NCI-H2081 treated with DMSO at 0.1 percent for 48 hours (cell line): ENCODE measurements at places on chromosomes 6 and 20.

GRCh38 chr6:8229915-8230756, 127.8 kb upstream of the EEF1E1 start:
- DNase-seq: no peak

GRCh38 chr6:25441663-25442270, 162.6 kb downstream of the CARMIL1 start:
- no peak for DNase-seq

DNA sequence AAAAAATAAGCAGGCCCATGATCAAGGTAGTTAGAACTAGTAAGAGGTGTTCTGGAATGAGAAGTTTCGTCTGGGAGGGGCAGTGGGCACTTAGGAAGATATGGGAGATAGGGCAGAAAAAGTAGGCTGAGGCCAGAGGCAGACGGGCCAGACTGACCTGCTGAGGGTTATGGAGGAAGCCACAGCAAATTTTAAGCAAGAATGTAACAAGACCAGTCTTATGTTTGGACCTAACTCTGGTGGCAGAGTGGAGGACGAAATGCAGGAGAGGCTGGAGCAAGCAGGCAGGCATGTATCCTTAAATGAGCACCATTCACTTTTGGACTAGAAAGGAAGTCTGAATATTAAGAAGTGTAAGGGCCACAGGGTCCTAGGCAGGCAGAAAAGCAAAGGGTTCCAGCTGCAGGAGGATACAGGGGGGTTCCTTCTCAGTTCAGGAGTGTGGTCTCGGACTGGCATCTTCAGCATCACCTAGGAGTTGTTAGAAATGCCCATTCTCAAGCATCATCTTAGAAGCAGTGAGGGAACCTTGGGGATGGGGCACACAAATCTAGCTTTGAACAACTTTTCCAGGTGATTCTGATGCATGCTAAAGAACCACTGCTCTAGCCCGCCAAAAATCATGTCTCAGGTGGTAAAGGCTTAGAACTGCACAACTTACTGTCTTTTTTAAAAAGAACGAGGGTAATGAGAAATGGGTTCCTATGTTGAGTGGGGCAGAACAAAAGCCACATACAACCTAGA, 1.7 kb upstream of the DSTN start:
- DNase-seq: no peak

- no peak for DNase-seq
Measured at GRCh38 chr6:122200440-122200839, 199.0 kb upstream of the HSF2 start.

GRCh38 chr20:46034039-46034438, 5.0 kb downstream of the SLC12A5 start:
- no peak for DNase-seq

DNA sequence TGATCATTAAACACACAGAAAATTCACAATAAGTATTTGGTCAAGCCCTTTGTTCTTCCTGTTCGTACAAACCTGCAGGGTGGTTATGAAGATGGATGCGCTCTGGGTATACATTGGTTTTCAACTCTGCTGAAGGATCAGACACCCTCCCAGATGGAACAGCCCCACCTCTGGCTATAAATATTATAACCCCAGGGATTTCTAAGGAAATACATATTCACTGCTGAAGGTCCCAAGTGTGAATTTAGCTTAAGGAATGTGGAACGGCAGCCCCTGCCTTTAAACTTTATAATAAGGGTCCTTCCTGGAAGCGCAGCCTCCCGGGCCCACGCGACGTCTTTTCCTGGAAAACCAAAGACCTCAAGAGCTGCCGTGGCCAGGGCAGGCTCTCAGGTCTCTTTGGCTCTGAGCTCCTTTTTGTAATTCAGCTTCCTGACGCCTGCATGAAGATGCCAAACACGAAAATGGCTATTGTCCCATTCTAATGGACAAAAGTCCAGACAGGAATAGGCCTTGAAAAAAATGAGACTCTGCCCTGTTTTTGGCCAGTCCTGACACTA, 172.4 kb upstream of the SSTR4 start:
- DNase-seq: no peak

- no peak for DNase-seq
Measured at GRCh38 chr20:59778615-59779200, 154.7 kb downstream of the SYCP2 start.

DNA sequence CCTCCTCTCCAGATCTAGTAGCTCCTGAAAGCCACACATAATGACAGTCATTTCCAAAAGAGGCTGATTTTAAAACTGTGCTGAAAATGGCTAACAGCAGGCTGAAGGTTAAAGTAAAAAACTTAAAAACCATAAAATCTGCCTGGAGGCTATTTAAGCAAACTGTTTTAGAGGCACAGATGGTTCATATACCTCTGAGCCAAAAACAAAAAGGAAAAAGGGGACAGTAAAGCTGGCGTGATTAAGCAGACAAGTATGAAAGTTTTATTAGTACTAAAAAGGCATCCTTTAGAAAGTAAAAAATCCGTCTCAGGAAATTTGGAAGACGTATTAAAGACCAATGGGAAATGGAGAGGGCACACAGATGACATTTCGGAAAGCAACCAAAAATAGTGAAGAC, 55.8 kb downstream of the SOBP start:
- DNase-seq: no peak

GRCh38 chr20:2978519-2978918, 64.9 kb upstream of the GNRH2 start:
- no peak for DNase-seq

DNA sequence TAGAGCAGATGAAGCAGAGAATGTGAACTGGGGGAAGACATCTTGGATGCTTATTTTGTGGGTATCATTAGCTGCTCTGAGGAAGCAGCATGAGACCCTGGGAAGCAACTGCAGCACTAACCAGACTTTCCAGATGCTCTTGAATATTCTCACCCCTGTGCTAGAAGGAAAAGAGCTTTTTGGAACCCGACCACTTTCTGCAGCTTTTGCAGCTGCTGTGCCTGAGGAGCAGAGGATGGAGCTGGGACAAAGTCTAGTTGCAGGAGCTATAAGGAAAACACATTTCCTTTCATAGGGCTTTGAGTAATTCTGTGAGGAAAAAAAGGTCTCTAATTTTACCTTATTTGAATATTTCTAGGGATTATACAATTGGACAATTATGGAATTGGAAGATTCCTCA, 369.7 kb downstream of the CD109 start:
- DNase-seq: no peak

- no peak for DNase-seq
Measured at GRCh38 chr6:104754788-104755409, 104.8 kb downstream of the HACE1 start.

GRCh38 chr6:3022765-3023662, 23.3 kb downstream of the NQO2 start:
- no peak for DNase-seq

GRCh38 chr6:168384045-168385036, 56.6 kb upstream of the SMOC2 start:
- no peak for DNase-seq

DNA sequence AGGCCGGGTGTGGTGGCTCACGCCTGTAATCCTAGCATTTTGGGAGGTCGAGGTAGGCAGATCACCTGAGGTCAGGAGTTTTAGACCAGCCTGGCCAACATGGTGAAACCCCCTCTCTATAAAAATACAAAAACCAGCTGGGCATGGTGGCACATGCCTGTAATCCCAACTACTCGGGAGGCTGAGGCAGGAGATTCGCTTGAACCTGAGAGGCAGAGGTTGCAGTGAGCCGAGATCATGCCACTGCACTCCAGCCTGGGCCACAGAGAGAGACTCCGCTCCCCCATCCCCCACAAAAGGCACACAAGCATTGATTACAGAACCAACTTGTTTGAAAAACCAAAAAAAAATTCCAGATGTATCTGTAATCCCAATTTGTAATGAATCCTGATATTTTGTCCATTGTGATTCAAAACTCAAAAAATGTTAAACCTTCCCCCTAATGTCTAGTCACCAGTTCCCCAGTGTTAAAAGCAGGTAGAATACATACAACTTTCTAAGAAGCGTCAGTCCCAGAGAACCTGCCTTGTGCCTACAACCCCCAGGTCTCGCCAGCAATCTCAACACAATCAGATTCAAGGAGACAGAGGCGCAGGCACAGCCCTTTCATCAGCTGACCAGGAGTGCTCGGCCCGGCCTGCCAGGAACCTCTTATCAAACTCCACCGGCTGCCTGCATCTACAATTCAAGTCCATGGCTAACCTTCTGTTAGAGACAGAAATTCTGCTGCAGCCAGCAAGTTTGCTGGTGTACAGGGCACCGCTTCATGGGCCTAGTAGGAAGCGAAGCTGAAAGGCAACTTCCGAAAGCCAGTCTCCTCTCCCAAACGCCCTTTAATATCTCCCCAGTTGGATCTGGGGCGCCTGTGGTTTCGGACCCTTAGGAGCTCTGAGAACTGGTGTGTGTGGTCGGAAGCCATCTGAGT, 2.1 kb downstream of the EZR start:
- no peak for DNase-seq

DNA sequence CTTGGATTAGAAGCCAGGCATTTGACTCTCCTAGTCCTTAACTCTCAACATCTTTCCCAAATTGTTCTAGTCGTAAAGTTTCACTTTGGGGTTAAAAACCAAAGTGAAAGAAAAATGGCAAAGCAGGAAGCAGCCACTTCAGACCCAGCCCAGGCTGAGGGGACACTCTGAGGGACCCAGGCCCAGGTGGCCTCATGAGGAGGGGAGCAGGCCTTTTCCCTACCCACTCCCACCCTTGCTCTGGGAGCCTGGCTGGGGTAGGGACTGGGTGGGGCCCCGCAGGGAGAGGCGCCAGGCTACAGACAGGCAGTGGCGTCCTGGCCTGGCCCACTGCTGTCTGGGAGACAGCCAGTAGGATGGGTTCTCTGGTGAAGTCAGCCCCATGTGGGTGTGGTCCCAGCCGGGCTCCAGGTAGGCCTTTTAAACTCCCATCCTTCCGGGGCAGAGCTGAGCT, 68.7 kb upstream of the MYL9 start:
- DNase-seq: no peak

DNA sequence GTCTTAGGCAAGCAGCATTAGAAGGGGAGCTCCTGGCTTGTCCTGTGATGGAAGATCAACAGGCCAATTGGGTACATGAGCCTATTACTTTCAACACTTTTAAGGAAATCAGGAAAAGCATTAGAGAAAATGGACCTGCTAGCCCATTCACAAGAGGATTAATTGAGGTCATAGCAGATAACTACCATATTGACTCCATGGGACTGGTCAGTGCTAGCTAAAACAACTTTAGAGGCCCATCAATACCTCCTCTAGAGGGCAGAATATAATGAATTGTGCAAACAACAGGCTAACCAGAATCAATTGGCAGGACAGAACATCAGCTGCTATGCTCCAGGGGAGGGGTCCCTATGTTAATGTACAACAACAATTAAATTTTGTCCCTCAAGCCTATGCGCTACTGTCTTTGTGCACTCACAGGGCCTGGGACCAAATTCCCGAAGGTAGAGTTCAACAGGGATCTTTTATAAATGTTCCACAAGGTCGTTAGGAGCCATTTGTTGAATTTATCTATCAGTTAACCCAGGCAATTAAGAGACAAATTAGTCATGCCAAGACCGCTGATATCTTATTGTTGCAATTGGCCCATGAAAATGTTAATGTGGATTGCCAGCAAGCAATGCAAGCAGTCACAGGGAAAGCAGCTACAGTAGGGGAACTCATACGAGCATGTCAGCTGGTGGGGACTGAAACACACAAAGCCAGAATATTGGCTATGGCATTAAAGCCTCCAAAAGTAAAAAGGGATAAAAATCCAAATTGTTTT, 106.6 kb upstream of the BTN3A2 start:
- DNase-seq: no peak

DNA sequence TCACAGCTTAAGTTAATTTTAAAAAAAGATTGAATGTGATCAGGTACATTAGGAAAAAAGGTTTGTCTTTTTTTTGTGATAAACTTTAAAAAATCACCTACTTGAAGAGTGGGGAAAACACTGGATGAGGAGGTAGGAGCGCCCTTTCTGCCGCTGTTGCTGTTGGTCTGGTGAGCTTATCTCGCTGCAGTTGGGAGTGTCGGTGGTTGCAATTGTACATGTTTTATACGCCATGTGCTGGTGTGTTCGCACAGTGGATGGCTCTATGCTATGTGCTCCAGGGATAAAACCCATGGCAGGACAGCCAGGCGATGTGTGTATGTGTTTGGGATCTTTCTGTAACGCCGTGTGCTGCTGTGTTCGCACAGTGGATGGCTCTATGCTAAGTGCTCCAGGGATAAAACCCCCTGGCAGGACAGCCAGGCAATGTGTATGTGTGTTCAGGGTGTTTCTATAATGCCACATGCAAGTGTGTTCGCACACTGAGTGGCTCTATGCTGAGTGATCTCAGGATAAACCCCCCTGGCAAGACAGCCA, 1.7 kb downstream of the SLC22A3 start:
- no peak for DNase-seq
